ENCODE measurements at places on chromosomes 16 and 17.

DNA sequence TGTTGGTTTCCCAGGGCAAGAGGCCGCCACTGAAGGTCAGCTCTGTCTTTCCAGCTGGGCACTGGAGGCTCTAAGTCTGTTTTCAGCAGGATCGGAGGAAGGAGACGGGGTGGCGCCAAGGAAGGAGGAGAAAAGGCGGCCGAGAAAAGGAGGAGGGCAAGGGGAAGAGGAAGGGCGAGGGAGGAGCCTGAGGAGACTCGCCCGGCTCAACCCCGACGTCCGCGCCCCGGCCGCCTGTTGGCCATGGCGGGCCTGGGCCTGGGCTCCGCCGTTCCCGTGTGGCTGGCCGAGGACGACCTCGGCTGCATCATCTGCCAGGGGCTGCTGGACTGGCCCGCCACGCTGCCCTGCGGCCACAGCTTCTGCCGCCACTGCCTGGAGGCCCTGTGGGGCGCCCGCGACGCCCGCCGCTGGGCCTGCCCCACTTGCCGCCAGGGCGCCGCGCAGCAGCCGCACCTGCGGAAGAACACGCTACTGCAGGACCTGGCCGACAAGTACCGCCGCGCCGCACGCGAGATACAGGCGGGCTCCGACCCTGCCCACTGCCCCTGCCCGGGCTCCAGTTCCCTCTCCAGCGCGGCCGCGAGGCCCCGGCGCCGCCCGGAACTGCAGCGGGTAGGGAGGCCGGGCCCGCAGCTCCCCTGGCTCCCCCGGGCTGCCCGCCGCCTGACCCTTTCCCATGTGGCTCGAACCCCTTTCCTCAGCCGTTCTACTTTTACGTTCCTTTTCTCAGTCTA is at the start of gene RNF135:
TSS of gene RNF135 (plus strand) at position 209 of the 737 bp plus-strand sequence. CDS start at position 244, 35 bp downstream.
- DNase-seq = peak; percentile 55

DNA sequence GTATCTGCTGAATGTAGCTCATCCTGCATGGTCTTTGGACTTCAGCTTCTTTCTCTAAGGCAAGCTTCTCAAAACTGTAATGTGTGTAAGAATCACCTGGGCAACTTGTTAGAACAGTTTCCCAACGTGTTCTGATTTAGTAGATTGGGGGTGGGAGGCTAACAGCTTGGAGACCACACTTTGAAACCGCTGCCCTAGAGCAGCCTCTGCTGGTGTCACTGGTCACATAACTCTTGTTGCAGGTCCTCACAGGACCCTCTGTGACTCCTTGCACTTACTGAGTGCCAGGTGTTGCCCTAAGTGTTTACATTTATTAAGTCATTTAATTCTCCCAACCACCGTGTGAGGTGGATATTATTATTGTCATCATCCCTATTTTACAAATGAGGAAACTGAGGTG is 9.9 kb downstream of the SLC35G3 start:
- DNase-seq = no peak

GRCh38 chr16:80946481-80946880 is 60.2 kb downstream of the CMC2 start:
- no peak for DNase-seq

- no peak for DNase-seq
Observed at GRCh38 chr16:67158637-67159600, 790 bp downstream of the TRADD start.

GRCh38 chr16:57125376-57125775 is 33.0 kb downstream of the CPNE2 start:
- no peak for DNase-seq

DNA sequence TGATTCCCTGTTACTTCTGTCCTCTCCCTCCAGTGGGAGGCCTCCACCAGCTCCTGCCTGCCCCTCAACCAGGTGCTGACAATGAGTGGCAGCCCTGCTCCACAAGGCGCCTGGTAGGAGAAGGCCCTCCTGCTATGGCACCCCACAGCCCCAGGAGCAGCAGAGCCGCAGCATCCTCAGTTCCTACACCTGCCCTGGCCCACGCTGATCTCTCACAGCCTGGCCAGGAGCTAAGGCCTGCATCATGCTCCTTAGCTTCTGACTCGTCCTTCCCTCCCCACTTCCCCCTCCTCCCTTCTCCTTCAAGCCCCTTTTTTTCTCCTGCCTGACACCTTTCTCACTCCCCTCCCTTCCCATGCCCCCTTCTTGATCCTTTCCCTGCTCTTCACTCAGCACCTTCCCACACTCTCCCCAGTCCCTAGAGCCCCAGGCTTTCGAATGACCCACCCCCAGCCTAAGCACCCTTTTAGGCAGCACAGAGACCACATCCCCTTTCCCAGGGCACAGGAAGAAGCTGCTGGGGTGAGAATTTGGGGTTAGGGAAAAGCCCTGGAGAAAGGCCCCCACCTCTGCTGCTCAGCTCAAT is 6.5 kb downstream of the PROCA1 start:
- DNase-seq = no peak

- DNase-seq = no peak
Observed at GRCh38 chr17:29007456-29007855, 1.6 kb upstream of the SEZ6 start.

GRCh38 chr16:531494-532125 is 4.1 kb downstream of the CAPN15 start:
- no peak for DNase-seq

DNA sequence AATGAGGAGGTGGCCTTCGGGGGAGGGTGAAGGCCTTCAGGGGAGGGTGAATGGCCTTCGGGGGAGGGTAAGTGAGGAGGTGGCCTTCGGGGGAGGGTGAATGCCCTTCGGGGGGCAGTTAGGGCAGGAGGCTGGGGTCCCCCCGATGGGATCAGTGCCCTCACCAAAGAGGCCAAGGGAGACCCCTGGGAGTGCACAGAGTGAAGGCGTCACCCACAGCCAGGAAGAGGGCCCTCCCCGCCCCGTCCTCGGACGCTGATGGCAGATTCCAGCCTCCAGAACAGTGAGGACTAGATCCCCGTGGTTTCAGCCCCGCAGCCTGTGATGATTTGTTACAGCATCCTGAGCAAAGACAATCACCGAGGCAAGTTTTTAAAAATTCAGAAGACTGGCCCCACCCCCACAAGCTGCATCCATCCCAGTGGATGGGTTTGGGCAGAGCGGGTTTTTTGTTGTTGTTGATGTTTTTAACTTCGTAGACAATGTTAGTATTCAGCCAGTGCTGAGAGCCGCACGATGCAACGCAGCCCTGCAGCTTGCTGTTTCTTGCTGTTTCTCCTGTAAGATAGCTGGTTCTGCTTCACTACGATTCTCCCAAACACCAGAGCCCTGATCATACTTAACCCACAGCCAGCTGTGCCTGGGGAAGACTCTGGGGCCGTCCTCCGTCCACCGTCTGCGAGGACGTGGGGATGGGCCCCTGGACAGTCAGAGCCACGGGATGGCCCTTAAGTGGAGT is 40.7 kb upstream of the CBFA2T3 start:
- DNase-seq = no peak

- DNase-seq = no peak
Observed at GRCh38 chr16:20673882-20674683, 23.4 kb downstream of the ACSM1 start.

DNA sequence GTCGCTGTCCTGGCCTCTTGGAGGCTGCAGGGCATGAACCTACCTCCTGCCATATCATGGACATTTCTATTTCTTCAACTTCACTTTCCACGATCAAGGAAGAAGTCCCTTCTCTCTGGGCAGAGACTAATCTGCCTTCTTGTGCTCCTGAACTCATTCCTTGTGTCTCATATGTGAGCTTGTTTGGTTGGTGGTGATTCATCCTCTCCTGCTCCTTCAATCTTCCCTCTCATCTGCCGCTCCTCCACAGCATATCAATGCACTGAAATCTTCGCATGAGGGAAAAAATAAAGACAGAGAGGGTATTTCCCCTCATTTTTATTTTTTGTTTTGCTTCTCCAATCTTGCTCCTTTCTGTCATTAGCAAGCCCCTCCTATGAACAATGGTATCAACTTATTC is 571.7 kb upstream of the GOT2 start:
- DNase-seq = no peak

DNA sequence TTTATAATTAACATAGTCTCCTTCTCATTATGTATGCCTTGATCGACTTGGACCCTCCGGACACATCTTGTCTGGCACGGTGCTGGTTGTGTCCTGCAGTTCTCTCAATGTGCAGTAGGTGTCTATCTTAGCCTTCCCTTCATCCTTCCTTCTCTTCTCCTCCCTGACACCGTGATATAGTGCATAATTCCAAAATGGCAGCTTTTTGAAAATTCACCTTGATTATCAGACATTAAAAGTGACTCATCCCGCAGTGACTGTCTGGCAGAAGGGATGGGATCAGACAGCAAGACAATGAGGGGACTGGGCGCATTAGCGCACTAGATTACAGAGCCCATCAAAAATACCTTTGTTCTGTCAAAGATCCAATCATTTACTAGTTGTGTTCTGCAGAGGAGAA is 70.0 kb upstream of the PMFBP1 start:
- peak; percentile 72 for DNase-seq

GRCh38 chr17:44081681-44082080 is 11.1 kb downstream of the G6PC3 start:
- DNase-seq = no peak

- DNase-seq = no peak
Observed at GRCh38 chr17:66980896-66981295, 16.4 kb downstream of the CACNG4 start.

GRCh38 chr17:70355185-70355584 is 185.9 kb downstream of the KCNJ2 start:
- no peak for DNase-seq

DNA sequence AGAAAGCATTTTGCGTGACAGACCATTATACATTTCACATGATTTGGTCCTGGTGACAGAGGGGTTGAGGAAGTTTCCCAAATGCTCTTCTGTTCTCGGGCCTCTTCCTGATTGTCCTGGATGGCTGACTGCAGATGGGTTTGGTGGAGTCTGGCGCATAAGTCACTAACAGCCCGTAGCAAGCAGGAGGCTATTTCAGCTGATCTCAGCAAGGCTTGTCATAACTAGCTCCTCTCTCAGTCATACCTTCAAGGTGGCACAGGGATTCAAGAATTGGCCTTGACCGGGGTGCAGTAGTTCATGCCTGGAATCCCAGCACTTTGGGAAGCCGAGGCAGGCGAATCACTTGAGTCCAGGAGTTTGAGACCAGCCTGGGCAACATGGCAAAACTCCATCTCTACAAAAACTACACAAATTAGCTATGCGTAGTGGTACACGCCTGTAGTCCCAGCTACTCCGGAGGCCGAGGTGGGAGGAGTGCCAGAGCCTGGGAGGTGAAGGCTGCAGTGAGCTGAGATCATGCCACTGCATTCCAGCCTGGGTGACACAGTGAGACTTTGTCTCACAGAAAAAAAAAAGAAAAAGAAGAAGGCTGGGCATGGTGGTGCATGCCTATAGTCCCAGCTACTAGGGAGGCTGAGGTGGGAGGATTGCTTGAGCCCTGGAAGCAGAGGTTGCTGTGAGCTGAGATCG is 68.9 kb upstream of the HAS3 start:
- DNase-seq = no peak

- DNase-seq = peak; percentile 39
Observed at GRCh38 chr17:51860954-51861561, 297.5 kb downstream of the CA10 start.

DNA sequence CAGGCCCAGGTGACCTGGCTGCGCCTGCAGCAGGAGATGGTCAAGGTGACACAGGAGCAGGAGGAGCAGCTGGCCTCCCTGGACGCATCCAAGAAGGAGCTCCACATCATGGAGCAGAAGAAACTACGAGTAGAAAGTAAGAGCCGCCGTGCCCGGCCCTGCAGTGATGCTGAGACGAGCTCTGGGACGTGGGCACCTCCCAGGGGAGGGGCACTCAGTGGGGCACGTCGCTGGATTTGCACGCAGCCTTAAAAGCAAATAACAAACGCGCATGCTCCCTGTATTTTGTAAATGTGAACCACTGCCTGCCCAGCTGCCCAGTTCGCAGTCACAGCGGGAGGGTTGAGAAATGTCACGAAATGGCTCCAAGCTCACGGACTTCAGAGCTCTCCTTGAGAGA is 15.3 kb upstream of the GAA start:
- no peak for DNase-seq

- DNase-seq = peak; percentile 44
Observed at GRCh38 chr17:72122010-72122764, 1.4 kb downstream of the SOX9 start.

GRCh38 chr17:36869856-36870719 is 67.2 kb upstream of the LHX1 start:
- no peak for DNase-seq

DNA sequence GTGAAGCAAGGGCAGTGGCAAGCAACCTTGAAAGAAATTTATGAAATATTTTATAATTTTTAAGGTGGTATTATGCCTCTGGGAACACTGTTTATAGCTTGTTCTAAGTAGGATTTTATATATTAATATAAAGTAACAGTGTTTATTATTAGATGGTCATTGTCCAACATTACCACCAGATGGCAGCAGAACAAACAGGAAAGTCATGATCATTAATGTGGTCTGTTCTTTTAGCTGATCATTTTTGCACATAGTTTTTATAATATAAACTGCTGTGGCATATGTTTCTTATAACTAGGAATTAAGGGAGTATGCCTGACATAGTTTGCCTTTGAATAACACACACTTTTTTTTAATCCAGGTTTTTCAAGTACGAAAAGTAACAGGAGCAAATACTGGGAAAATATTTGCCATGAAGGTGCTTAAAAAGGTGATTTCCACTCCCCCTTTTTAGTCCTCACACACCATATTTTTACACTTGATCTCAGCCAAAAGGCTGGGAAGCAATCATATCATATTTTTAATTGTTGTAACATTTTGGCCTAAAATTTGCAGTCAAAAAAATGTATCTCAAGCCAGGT is 21.4 kb downstream of the RPS6KB1 start:
- peak; percentile 37 for DNase-seq

DNA sequence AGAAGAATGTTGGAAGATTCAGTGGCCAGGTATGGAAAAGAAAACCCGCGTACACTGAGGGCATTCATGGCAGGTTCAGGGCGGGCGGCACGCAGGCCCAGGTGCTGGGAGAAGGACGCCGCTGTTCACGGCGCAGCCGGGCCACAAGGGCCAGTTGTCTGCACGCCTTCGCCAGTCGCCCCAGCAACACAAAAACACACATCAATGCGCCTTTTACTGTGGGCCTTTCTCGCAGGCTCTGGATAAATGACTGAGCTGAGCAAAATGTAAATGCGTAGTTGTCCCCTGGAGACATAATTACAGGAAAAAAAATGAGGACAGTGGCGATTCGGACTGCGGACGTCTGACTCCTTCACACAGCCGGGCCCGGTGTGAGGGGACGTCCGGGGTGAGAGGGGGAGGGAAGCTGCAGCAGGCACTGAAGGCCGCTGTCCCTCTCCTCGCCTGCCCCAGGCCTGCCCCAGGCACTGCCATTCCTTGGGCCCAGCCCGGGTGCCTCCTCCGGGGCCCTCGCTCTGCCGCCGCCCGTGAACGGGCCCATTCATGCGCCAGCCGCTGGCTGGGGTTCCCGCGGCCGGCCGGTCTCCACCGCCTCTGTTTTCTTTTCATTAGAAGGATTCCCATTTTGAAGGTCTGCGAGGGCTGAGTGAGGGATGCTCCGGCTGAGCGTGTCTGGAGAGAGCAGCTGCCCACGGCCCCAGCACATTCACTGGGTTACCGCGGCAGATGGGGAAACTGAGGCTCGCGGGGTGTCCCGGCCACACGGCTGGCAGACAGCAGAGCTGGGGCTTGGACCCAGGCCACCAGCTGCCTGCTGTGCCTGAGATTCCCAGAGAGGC is 6.5 kb upstream of the ZNF469 start:
- no peak for DNase-seq

- no peak for DNase-seq
Observed at GRCh38 chr16:51041546-51041945, 109.5 kb downstream of the SALL1 start.

GRCh38 chr16:85346404-85347212 is 234.3 kb upstream of the CIBAR2 start:
- DNase-seq = no peak

Data from hippocampal formation (tissue), 2 donors.